ENCODE measurements at places on chromosomes 3 and 15.

GRCh38 chr15:98649472-98650416, 1.4 kb downstream of the IGF1R start:
- no peak for DNase-seq

DNA sequence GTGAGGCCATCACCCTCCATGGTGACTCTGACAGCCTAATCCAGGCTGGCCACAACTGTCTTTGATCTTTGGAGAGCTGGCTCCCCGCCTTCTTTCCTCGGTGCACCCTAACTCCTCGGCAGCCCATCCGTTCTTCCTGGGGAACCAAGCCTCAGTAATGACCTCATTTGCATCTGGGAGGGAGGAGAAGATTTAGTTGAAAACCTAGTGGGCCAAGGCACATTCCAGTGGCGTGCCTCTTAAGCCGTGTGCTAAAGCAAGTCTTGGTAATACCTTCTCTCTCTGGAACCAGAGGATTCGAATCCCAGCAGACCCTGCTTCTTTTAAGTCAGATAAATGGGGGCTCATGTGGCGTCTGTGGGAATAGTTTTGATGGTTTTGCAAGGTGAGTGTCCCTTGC, 233.1 kb downstream of the EBLN2 start:
- no peak for DNase-seq

- no peak for DNase-seq
These were observed 72.4 kb downstream of the RHCG start for GRCh38 chr15:89423981-89424380.

DNA sequence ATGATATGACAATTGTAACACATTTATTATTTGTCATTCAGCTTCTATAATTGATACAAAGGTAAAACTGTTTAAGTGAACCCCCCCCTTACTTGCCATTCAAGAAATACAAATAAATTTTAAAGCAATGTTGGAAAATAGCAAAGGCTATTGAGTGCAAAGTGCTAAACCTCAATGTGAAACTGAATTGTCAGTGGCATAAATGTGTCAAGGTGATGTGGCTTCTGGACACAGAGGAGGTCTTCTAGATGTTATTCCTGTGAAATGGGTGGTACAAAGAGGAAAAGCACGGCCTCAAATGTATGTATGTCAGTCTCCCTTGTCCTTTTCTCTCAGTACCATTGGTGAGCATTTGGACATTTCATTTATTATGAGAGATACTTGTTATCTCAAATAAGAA, 149.4 kb downstream of the MCTP2 start:
- DNase-seq: no peak

DNA sequence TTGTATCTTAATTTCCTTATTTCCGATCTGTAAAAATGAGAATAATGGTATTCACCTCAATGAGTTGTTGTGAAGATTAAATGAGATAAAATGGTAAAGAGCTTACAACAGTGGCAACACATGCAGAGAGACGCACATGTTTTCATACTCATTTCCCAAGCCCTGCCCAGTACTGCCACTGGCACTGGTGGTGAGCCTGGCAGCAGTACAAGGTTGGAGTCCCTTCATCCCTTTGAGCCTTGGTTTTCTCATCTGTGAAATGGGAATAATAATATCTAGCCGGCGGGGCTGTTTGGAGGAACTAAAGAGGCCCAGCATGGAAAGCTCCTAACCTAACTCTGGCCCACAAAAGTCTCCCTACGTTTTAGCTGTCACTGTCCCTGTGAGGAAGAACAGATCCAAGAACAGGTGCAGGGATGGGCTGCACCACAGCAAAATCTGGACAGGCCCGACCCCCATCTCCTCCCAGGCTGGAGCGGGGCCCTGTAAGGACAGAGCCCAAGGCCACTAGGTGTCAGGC, 866 bp upstream of the CD276 start:
- DNase-seq: no peak

DNA sequence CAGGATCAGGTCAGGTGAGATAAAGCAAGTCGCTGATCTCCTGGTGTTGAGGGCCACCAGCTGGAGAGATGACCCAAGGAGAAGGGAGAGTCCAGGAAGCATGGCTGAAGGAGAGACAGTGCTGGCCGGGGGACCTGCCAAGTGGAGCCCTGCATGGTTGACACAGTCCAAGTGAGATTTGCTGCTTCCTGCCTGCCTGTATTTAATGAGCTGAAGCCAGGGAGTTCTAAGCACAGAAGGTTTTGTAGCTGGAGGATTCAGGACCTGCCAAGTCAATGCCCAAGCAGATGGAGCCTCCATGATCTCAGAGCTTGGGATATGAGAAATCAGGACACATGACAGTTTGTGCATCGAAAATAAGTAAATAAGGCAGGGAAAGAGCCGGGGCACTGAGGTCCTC, 125.6 kb downstream of the SRGAP3 start:
- no peak for DNase-seq

DNA sequence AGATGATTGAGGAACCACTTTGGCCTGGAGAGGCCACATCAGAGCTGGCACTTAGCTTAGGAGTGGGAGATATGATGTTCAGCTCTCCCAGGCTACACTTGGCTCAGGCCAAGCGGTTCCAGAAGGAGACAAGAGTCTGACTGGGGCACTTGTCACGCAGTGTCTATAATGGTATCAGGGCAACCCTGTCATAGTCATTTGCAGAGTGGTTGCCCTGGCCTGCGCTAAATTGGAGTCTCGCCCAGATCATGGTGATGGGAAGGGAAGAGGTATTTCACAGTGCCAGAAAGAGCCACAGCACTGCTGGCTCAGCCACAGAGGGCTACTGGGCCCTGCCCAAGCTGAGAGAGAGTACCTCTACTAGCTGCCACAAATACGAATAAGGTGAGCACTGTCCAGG, 186.9 kb upstream of the CRBN start:
- no peak for DNase-seq

GRCh38 chr3:123688241-123688747, 103.4 kb upstream of the HACD2 start:
- no peak for DNase-seq

- no peak for DNase-seq
These were observed 65.4 kb downstream of the SSR3 start for GRCh38 chr3:156489462-156489911.

GRCh38 chr3:3189102-3189727, 9.7 kb upstream of the CRBN start:
- no peak for DNase-seq

- DNase-seq: peak; percentile 70
These were observed 107.1 kb upstream of the ICE2 start for GRCh38 chr15:60585743-60586708.

DNA sequence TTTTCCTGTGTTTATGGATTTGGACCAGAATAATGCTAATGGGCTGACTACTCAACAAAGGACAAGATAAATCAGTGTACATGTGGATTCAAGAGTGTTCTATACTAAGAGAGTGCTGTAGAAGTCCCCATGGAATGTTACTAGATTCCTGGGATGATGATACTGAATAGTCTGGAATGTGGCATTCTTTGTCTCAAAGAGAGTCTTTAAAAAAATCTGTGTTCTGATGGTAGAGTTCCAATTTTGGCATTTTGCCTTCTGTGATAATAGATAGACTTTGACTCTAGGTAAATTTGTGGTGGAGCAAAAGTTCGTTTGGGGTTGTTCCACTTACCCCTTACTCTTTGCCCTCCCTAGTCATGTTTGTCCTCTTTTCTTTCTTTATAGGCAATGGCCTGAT, 43.7 kb downstream of the NMD3 start:
- DNase-seq: no peak

GRCh38 chr3:55622116-55622515, 135.0 kb upstream of the WNT5A start:
- DNase-seq: no peak

- DNase-seq: peak; percentile 26
These were observed 783 bp downstream of the RNF168 start for GRCh38 chr3:196502775-196503195.

DNA sequence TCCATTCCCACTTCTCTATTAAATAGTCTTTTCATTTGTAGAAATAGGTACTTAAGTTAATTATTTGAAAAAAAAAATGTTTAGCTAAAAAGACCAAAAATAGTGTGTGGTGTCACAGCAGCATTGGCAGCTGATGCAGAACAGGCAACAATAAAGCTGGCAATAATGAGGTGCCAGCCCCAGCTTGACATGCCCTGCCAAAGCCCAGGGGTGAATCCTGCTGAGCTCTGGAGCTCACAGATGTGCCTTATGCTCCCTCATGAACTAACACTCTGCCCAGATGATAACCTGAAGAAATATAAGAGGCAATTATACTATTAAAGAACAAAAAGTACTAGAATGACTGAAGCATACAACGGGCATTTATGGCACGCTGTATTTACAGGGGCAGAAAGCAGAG, 63.8 kb downstream of the IGSF11 start:
- DNase-seq: no peak

DNA sequence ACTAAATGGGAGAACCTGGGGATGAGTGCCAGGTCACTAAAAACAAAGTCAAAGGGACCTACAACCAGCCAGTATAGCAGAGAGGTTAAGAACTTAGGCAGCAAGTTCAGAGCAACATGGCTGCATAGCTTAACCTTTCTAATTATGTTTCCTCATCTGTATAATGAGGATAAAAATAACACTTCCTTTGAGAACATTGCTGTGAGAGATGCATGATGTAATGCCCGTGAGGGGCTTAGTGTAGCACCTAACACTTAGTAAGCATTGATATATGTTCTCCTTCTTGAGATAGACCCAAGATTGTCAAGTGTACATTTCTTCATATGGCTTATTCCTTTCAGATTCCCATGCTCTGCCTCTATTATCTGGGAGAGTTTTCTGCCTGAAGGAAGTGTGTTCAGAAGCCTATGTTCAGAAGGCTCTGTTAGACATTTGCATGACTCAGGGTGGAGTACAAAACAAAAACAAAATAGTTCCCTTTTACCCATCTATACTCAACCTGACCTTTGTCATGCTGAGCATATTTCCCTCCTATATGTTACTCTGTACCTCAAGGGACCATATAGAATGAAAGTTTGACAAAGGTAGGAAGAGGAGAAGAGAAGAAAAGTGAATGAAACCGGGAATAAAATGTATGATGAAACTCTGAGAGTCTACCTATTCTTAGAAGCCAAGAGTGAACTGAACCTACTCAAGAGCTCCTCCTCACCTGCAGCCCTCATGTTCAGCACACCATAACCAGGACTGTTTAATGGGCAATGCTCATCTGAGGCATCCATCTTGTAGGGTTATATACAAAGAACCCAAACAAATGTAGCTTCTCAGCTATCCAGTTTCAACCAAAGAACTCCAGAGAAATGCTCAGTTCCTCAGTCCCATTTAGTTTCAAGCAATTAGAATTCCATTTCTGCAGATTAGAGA, 70.7 kb upstream of the KCNMB2 start:
- DNase-seq: no peak

DNA sequence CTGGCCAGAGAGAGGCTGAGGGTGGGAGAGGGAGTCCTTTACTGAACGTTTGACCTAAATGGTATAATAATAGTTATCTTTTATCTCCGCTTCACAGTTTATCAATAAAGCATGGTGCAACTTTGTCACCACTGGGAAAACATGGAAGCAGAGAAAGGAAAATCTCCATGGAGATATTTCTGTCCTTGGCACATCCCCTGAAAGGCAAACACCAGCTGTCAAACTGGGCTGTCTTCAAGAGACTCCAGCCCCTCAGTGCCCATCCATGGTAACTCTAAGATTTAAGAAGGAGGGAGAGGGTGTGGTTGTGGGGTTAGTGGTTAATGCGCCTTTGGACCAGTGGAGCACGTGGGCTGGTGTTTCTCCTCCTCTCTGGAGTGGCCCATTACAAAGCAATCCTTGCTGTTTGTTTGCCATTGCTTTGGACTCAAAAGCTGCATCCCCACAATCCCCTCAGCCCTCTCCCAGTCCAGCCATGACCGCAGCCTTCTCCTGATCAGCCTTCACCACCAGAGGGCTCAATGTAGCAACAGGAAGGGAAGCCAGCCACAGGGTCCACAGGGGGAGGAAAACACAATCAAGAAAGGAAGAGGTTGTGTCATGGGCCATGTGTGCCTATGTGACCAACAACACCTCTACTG, 38.2 kb upstream of the FAM174B start:
- DNase-seq: no peak

DNA sequence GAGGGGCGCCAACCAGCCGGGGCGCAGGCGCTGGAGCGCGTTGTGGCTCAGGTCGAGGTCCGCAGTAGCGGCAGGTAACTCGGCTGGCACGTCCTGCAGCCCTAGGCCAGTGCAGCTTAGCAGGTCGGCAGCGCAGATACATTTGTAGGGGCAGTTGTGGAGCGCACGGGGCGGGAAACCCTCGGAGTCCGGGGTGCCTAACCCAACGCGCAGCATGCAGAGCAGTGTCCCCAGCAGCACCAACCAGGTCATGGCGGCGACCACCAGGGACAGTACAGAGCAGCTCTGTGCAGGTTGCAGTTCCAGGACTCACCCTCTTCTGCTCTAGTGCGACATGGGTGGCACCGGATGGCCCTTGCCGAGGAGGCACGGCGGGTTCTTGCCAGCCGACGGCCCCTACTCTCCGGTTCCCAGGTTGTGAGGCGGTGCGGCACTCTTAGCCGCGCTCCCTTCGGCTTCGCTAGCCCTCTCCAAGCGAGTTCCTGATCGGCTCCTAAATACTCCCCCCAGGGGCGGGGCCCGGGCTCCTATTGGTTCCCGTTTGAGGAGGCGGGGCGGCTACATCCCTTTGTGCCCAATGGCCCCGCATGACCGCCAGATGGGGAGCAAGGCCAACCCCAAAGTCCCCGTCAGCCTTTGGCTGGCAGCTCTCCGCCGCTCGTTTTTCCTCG, at the start of gene AMIGO3:
TSS of gene AMIGO3 (minus strand) at position 471 of the 671 bp plus-strand sequence. CDS start at position 252, 219 bp downstream.
- DNase-seq: peak; percentile 92

- DNase-seq: no peak
These were observed 549.5 kb downstream of the DIPK2A start for GRCh38 chr3:144521131-144521530.

GRCh38 chr15:29749365-29750086, 72.7 kb downstream of the TJP1 start:
- DNase-seq: no peak

Measured in putamen (tissue), 1 donor.